ENCODE measurements at places on chromosomes 5 and 9.

GRCh38 chr5:124665625-124666024 lies 80.8 kb downstream of the ZNF608 start:
- DNase-seq = no peak

DNA sequence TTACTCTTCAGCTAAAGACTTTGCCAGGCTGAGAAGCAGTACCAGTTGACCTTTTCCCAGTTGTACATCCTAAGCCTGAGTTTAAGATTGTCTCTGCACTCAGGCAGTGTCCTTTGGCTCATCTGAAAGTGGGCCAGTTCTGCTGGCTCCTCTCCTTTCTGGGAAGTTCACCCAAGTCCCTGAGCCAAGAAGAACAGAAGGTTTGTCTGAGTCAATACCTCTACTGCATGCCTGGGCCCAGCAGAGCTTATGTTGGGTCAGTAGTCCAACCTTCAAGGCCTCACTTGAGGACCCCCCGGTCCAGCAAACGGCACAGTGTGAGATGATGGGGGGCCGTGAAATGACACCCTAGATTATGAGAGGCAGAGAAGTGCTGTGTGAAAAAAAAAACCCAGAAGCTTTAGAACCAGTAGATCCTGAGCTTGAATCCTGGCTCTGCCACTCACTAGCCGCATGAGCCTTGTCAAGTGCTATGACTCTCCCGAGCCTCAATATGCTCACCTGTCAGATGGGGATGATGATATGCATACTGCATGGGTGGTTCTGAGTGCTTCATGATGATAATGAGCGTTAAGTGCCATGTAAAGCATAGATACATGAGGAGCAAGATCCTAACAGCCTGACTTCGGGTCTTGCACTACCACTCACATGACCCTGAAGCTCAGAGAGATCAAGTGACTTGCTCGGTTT lies 156.0 kb downstream of the MACROH2A1 start:
- DNase-seq = no peak

DNA sequence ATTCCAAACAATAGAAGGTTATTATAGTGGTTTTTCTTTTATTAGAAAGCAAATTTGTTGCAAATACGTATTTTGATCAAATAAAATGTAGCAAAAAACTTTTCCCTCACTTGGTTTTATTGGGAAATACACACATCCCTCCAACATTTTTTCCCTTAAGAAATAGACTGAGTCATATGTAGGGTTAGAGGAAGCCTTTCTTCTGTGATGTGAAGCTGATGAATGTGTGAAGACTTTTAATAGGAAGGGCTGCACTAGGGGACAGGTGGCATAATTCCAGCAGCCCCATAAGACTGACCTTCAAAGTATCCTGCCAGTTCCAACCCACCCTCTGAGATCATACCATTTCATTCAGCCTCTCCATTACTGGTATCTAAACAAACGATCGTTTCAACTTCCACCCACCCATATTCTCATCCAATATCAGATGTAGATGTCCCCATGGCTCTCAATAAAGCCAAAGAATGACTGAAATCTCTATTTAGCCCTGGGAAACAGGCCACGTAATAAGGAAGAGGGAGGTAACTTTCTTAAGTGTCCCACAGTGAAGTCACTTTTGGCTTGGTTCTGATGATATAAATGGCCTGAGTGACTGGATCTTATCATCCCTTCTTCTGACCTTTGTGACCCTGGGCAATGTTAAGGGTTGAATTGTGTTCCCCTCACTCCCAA lies 64.7 kb upstream of the LPAR1 start:
- DNase-seq = no peak

DNA sequence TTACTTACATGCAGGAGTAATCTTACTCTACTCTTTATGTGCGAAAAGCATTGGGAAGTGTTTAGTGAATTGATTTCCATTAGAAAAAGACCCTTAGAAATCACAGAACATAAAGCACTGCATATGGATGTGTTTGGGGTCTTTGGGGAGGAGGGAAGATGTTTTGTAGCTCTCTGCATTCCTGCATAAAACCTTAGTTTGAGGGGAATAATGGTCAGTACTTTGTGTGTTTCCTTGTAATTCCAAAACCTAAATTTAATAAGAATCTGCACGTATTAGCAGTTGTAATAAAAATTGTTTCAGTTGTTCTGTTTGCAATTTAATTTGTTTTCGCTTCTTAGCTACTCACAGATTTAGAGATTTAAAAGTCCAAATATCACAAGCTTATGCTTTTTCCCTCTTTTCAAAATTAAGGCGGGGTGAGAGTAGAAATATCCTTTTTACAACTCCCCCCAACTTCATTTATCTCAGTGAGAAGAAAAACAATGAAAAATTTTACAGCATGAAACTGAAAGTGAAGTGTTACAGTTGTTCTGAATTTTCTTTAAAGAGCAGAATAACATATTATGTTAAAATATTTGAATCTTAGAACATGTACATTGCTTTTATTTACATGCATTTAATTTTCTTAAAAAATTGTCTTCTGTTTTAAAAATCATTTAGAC lies 143.8 kb downstream of the SMARCA2 start:
- DNase-seq = no peak

DNA sequence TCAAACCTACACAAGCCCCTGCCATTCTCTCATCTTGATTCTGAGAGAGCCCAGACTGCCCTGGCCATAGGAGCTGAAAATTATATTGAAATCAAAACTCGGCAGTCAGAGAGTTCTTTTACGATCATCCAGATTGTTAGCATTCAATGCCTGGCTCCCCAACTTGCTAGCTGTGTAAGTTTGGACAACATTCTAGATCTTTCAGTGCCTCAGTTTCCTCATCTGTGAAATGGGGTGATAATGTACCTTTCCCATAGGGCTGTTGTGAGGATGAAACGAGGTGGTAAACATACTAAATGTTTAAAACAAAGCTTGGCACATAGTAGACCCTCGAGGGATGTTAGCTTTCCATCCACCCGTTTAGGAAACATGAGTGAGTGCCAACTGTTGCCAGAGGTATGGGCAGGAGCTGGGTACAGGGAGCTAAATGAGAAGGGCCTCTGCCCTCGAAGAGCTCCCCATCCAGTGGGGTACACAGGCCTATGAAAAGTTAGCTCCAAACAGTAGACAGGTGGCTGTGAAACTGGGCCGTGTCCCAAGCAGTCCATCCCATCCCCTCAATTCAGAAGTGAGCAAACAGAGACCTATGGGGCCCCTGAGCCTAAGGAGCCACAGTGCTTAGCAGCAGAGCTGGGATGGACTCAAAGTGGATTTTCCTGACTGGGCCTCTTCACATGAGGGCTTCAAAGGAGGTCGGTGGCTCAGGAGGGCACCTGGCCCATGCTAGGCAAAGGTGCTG lies 17.3 kb upstream of the IGFBPL1 start:
- DNase-seq = no peak

DNA sequence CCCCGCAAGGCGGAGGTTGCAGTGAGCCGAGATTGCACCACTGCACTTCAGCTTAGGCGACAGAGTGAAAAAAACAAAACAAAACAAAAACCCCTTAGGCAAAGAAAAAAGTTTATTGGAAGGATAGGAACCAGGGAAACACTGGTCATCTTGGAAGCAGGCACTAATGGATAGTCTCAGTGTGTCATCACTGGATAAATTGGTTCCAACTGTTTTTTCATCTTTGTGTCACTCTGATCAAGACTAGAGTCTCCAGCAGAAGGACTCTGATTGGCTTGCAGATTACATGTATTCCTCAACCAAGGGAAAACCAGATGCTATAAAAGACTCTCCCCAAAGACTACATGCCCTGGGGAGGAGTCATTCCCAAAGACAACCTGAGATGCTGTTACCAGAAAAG lies 35.0 kb upstream of the HMHB1 start:
- DNase-seq = no peak

DNA sequence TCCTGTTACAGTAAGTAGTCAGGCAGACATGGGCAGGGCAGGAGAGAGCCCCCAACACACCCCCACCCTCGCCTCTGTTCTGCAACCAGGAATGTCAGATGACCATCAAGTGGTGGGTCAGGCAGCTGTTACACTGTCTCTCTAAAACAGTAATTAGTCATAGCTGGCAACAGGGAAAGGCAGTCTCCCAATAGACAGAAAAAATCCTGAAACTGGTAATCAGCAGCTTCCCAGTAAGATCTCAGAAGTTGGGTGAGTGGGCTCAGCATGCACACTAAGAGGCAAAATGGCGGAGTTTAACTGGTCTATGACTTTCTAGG lies 90.2 kb downstream of the C5orf15 start:
- no peak for DNase-seq

GRCh38 chr9:7354704-7355103 lies 444.9 kb downstream of the DMAC1 start:
- no peak for DNase-seq

- no peak for DNase-seq
These were observed 107.4 kb upstream of the LHFPL2 start for GRCh38 chr5:78755822-78756429.

DNA sequence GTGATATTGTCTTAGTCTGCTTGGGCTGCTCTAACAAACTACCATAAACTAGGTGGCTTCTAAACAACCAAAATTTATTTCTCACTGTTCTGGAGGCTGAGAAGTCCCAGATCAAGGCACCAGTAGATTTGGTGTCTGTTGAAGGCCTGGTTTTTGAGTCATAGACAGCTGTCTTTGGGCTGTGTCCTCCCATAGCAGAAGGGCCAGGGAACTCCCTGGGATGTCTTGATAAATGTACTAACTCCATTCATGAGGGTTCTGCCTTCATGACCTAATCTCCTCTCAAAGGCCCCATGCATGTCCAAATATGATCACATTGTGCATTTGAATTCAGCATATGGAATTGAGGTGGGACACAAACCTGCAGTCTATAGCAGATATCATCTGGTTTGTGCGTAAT lies 121.2 kb downstream of the CHSY3 start:
- DNase-seq = no peak

DNA sequence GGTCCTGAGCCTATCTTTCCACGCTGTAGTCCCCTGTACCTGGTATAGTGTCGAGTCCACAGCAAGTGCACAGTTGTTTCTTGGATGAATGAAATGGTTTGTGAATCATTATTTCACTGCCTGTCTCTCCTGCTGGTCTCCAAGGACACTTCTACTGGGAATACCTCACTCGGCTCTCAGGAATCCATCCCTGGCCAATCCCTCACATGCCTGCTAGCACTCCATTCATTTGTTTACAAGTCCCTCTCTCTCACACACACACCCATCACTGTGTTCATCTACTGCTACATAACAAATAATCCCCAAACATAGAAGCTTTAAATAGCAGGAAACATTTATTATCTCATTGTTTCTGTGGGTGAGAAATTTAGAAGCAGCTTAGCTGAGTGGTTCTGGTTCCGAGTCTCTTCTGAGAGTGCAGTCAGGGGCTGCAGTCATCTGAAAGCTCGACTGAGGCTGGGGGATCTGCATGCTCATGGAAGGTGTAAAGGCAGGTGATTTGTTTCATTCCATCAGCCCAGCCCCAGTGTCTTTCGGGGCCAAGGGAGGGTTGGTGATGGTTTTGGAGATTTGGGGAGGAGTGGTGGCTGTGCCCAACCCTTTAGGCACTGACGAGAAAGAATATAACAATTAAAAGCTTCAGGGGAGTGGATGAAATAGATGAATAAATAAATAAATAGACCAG lies 132.7 kb upstream of the IER5L start:
- no peak for DNase-seq

- DNase-seq = no peak
These were observed 578.6 kb upstream of the CCNG1 start for GRCh38 chr5:162858770-162859169.

- DNase-seq = no peak
These were observed 65.7 kb upstream of the FANCC start for GRCh38 chr9:95383185-95383676.

DNA sequence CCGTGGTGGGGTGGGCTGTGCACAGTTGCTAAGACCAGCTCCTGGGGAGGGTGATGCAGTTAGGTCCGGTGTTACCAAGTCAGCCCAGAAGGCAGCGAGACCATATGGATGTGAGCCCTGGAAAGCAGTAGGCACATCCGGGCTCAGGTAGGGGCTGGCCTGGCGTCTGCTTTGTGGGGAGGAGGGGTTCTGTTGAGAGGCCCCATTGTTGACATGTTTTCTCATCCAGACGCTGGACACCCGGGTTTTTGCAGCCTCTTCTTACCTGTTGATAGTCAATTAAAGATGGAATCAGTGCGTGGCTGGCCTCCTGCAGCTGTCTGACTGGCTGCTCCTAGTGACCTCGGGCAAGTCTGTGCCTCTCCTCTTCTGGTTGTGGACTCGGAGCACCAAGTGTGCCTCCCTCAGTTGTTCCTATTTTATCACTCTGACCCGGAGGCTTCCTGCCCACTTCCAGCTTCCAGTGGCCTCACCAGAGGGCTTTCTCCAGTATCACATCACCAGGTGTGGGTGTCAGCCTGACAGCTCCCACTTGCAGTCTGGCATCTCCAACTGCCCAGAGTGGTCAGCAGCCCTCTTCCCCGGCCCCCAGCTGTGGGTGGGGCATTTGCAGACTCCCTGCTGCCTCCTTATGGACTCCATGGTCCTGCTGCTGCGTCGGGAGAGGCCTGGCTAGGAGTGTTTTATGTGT lies 90.8 kb downstream of the EHMT1 start:
- no peak for DNase-seq

DNA sequence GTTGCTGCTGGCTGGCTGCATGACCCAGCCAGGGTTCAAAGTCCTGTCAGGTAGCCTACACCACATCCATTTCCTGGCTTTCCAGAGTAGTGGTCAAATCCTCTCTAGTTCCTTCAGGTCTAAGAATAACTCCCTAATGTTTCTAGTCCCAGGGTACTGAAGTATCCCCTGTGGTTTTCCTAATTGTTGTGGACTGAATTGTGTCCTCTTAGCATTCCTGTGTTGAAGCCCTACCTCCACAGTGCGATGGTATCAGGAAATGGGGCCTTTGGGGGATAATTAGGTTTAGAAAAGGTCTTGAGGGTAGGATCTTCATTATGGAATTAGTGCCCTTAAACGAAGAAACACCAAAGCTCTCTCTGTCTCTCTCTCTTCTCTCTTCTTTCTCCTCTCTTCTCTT lies 191.8 kb upstream of the CCNG1 start:
- no peak for DNase-seq

GRCh38 chr5:119681734-119682133 lies 52.4 kb downstream of the FAM170A start:
- DNase-seq = no peak

- DNase-seq = no peak
These were observed 92.8 kb upstream of the CAST start for GRCh38 chr5:96569332-96569731.

- no peak for DNase-seq
These were observed 1479.3 kb upstream of the CDH9 start for GRCh38 chr5:28517691-28518090.

DNA sequence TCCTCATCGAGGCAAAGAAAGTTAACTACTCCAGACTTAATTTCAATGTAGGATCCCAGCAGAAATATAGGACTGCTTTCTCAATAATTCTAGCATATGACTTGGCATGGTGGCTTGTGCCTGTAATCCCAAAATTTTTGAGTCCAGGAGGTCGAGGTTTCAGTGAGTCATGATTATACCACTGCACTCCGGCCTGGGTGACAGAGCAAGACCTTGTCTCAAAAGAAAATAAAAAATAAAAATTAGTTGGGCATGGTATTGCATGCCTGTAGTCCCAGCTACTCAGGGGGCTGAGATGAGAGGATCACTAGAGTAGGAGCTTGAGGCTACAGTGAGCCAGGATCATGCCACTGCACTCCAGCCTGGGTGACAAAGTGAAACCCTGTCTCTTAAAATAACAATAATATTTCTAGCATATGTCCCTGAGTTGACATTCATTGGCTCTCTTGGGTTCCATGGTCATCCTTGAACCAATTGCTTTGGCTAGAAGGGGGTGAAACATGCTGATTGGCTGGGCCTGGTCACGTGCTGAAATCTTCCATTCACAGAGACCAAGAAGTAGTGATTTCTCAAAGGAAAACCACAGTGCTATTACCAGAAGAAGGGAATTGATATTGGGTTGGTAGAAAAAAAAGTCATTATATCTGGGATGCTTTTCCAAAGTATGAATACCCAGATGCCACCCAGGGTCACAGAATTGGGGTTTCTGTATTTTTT lies 31.6 kb upstream of the GARNL3 start:
- no peak for DNase-seq
